ENCODE measurements at places on chromosomes 13 and 19.

GRCh38 chr19:39746836-39747529 lies 9.2 kb upstream of the CLC start:
- DNase-seq = no peak

DNA sequence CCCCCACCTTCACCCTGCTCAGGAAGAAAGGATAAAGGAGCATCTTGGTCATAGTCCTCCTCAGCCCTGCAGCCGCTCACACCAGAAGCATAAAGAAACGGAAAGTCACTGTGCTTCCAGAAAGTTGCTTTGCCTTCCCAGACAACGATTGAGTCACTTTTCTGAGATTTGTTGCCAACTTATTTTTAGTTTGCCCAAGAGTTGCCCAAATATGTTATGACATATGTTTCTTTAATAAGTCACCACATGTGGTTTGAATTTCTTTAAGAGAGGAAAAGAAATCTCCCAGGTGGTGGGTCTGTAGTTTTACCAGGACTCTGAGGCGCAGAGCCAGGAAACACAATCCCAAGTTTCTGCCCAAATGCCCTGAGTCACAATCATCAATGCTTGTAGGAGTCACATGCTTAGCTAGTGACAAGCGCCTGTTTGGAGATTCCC lies 63.4 kb upstream of the LRCH1 start:
- DNase-seq = peak; percentile 78

- no peak for DNase-seq
These were observed 16.9 kb downstream of the ZC3H4 start for GRCh38 chr19:47096721-47097120.

DNA sequence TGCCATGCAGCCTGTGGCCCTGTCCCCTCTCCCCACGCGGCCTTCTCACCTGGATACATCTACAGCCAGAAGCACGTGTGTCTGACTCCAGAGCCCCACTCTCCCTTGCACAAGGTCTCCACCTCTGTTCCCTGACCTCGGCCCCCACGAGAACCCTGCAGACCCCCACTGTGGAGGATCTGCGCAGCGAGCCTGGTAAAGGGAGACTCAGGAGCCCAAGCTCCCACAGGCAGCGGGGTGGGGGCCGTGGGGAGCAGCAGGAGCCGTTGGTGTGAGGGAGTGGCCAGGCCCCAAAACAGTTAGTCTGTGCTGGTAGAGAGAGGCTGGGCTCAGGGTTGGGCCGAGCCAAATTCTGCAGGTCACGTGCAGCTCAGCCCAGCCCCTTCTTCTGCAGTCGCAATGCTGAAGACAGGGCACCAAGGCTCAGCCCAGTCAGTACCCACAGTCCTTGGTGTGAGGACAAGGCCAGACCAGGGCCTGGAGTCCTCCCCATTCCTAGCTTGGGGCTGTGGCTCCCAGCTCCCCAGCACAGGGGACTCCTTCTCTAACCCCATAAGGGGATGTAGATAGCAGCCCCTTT lies 28.7 kb upstream of the SLC7A10 start:
- no peak for DNase-seq

DNA sequence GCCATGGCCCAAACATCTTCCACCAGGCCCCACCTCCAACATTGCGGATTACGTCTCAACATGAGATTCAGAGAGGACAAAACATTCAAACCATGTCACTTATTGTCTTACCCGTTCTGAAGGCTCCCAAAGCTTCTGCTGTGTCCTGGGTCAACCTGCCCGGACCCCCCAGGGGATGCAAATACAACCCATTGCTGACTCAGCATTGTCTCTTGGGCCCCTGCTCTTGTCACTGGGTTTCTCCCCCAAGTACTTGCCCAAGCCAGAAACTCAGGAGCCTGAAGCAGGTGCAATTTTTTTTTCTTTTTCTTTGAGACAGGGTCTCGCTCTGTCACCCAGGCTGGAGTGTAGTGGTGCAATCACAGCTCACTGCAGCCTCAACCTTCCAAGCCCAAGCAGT lies 144.5 kb downstream of the KCTD15 start:
- no peak for DNase-seq

DNA sequence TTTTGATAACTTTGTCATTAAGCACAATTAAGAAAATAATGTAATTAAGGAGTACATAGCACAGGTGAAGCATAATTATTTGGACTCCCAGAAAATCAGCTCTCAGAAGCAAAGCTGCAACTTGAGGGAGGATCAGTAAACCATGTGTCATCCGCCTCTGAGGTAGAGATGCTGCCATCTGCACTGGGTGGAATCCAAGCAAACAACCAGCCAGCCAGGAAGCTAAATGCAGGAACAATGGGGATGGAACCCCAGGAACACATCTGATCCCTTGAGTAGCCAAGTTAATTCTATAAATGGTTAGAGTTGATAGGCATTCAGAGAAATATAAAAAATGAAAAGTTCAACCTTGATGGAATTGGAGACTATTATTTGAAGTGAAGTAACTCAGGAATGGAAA lies 520.2 kb downstream of the RFC3 start:
- DNase-seq = no peak

DNA sequence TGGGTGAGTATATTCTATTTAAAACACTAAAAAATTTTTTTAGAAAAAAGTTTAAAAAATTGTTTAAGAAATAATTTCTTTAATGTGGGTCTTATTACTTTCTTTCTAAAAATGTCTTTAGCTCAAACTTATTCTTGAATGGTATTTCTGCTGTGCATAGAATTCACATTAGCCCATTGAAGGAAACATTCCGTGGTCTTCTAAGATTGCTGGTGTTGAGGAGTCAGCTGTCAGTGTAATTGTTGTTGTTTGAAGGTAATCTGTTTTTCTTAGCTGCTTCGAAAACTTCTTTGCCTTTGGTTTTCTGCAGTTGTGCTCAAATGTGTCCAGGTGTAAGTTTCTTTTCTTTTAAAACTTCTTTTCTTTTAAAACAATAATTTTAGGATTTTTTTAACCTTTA lies 85.4 kb upstream of the KLF12 start:
- DNase-seq = no peak

DNA sequence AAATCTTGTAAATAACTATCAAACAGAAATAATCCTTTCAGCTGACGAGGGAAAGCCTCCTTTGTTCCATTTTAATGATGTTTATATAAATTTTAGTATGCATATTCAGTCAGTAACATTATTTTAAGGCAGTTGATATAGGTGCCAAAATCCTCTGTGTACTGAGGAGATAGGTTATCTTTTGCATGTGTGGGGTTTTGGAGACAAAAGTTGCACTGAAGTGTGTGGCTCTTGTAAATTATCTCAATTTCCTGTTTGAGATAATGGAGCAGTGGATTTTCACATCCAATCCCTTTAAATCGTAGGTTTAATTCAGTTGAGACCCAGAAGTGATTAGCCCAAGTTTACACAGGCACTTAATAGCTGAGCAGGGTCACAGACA lies 106.6 kb downstream of the RGCC start:
- no peak for DNase-seq

DNA sequence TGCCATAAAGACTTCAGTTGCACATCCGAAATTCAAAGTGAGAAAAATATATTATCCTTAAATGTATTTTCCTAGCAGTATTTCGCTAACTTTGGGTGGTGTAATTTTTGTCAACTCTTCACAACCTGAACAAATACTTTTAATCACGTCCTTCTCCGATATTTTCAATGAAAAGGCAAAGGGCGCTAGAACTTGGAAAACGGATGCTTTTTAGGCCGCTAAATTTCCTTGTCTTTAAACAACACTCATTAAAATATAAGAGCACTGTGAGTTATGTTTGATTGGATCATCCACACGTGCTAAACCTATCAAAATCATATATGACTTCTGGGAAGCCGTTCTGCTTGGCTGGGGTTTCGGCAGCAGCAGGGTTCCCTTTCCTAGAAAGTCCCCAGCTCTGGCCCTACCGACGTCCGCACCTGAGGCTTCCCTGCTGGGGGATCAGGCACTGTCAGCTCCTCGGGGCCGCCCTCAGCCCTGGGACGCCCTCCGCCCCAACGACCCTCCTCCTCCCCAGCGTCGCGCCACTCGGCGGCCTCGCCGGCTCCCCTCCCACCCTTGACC lies 462 bp upstream of the MPHOSPH8 start:
- DNase-seq = peak; percentile 0

- no peak for DNase-seq
These were observed 84.3 kb upstream of the UBL3 start for GRCh38 chr13:29934531-29935308.

- no peak for DNase-seq
These were observed 34.5 kb downstream of the SHISA2 start for GRCh38 chr13:26017196-26017921.

- DNase-seq = no peak
These were observed 4.1 kb upstream of the C13orf46 start for GRCh38 chr13:113977976-113978375.

GRCh38 chr19:18364826-18365528 lies 21.0 kb upstream of the GDF15 start:
- DNase-seq = peak; percentile 95

GRCh38 chr13:23867027-23867491 lies 22.1 kb downstream of the MIPEP start:
- DNase-seq = no peak

DNA sequence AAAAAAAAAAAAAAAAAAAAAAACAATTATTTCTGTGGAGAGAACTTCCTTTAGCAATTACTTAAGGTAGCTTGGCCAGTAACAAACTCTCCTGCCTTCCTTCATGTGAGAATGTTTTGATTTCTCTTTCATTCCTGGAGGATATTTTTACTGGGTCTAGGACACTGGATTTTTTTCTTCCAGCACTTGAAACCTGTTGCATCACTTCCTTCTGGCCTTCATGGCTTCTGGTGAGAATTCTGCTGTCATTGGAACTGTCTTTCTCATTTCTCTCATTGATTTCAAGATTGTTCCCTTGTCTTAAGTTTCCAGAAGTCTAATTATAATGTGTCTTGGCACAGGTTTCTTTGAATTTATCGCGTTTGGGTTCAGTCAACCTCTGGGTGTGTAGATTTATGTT lies 19.3 kb upstream of the RAB20 start:
- no peak for DNase-seq

GRCh38 chr13:69955271-69955670 lies 152.4 kb upstream of the ATXN8OS start:
- no peak for DNase-seq

- no peak for DNase-seq
These were observed 2.7 kb upstream of the HNRNPL start for GRCh38 chr19:38852231-38853044.

GRCh38 chr19:9945319-9945966 lies 9.1 kb upstream of the OLFM2 start:
- peak; percentile 98 for DNase-seq

DNA sequence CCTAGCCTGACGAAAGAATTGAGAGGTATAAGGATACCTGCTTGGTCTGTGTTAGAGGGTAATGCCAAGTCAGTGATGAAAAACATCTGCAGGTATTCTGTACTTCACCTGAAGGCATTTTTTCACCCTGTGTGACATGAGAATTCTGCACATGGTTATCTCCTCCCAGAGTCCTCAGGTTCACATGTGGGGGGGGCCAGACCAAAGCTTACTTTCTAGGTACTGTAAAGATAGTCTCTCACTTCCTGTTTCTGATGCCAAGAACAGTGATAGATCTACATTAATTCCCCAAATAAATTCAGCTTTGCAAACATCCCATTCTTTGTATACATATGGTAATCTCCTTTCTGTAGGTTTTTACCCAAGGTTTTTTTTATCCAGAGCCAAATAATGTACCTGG lies 53.4 kb downstream of the GPC6 start:
- DNase-seq = no peak

DNA sequence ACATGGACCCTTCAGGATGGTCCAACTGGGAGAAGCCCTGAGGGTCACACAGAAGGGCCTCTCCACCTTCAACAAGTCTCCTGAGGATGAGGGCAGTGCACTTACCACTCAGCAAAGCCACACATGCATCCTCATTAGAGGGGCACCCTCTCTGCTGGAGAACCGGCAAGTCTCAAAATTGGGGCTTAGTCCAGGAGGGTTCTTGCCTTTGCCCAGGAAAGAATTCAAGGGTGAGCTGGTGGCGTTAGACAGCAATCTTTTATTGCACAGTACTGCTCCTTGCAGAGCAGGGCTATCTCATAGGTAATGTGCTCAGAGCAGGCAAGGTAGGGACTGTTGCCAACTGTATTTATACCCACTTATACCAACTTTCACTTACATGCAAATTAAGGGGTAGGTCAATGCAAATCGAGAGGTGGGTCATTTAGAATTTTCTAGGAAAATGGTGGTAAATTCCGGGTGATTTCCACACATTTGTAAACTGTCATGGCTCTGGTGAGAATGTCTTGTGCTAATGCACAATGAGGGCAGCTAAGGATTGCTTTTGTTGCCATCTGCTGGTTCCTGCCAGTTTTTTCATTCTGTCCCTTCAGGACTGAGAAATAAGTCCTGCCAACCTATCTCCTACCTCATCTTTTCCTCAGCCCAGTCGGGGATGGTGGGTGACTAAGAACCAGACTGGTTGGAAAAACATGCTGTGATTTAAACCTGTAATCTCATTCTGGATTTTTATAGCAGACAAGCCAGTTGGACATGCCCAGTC lies 27.8 kb upstream of the IGSF23 start:
- DNase-seq = no peak

GRCh38 chr13:75596657-75597182 lies 39.4 kb upstream of the LMO7 start:
- DNase-seq = no peak

GRCh38 chr19:913080-913748 lies at the start of gene R3HDM4:
Gene R3HDM4, minus strand, starts transcription at chr19:913219. Its CDS starts 62 bp downstream, at chr19:913157.
- DNase-seq = no peak

GRCh38 chr13:31853643-31854326 lies 114.5 kb downstream of the RXFP2 start:
- DNase-seq = no peak

DNA sequence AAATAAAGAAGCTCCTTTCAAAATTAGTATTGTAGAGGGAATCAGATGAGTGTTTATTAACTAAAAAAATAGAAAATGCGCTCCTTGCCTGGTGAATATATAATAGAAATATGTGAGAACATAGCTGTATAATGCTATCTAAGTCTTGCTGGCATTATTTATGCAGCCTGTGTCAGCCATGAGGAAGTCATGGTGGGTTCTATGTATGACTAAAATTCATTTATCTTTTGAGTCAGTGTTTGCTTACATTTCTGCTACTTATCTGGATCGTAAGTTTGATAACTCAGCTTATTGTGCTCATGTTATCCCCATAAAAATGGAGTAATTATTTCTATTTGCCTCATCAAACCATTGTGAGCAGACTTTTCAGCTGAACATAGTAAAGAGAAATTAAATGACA lies 449.3 kb downstream of the OXGR1 start:
- no peak for DNase-seq
